ENCODE measurements at places on chromosomes 4 and X. TPM values are rescaled to one million over a fixed set of nuclear protein-coding genes. Genes with fewer than 3 reads are reported as not detected.

PAGE2 gene
- not detected for total RNA-seq

HHIP gene
- total RNA-seq, result 161 TPM

SOD3 gene
- total RNA-seq, result not detected

BRS3 gene
- total RNA-seq, result not detected

GALNT7 gene
- 48.4 TPM for total RNA-seq

SAGE1 gene
- total RNA-seq, result not detected

ZNF141 gene
- total RNA-seq, result 11.8 TPM

DUSP21 gene
- not detected for total RNA-seq

UNC5C gene
- total RNA-seq, result not detected

MUC7 gene
- 0.06 TPM for total RNA-seq

HS6ST2 gene
- 65.6 TPM for total RNA-seq

TMEM192 gene
- total RNA-seq, result 13.4 TPM

TMPRSS11A gene
- total RNA-seq, result not detected

SUPT20HL1 gene
- total RNA-seq, result 0.04 TPM

DMRTC1B gene
- total RNA-seq, result not detected

MAGEB10 gene
- not detected for total RNA-seq

CABS1 gene
- total RNA-seq, result not detected

BTK gene
- 0.05 TPM for total RNA-seq

GLRB gene
- 5.1 TPM for total RNA-seq

HELT gene
- total RNA-seq, result not detected

CCSER1 gene
- 6.6 TPM for total RNA-seq

OPRPN gene
- total RNA-seq, result not detected

OTC gene
- not detected for total RNA-seq

CHST7 gene
- total RNA-seq, result 3.6 TPM

MAGEA11 gene
- total RNA-seq, result not detected

ABLIM2 gene
- total RNA-seq, result 0.20 TPM

ZFYVE28 gene
- total RNA-seq, result not detected

SLC9B1 gene
- 0.22 TPM for total RNA-seq

MID1 gene
- total RNA-seq, result 38.4 TPM

EFHC2 gene
- total RNA-seq, result 0.18 TPM

CLDN34 gene
- not detected for total RNA-seq

SLC9A7 gene
- total RNA-seq, result 1.9 TPM

SUPT20HL2 gene
- 0.05 TPM for total RNA-seq

TMSB15A gene
- 307 TPM for total RNA-seq

RPL9 gene
- 5,399 TPM for total RNA-seq

SMAD1 gene
- total RNA-seq, result 28.9 TPM

ITIH6 gene
- not detected for total RNA-seq

LRIT3 gene
- 0.03 TPM for total RNA-seq

IQSEC2 gene
- 2.2 TPM for total RNA-seq

ARHGAP36 gene
- total RNA-seq, result not detected

GABRG1 gene
- total RNA-seq, result not detected

SMIM10L2A gene
- not detected for total RNA-seq

ARMCX2 gene
- total RNA-seq, result 172 TPM
